Breast epithelium (tissue), 4 donors: ENCODE measurements at places on chromosomes 16 and 17. TPM values are rescaled to one million over a fixed set of nuclear protein-coding genes. Genes with fewer than 3 reads are reported as not detected.

DNA sequence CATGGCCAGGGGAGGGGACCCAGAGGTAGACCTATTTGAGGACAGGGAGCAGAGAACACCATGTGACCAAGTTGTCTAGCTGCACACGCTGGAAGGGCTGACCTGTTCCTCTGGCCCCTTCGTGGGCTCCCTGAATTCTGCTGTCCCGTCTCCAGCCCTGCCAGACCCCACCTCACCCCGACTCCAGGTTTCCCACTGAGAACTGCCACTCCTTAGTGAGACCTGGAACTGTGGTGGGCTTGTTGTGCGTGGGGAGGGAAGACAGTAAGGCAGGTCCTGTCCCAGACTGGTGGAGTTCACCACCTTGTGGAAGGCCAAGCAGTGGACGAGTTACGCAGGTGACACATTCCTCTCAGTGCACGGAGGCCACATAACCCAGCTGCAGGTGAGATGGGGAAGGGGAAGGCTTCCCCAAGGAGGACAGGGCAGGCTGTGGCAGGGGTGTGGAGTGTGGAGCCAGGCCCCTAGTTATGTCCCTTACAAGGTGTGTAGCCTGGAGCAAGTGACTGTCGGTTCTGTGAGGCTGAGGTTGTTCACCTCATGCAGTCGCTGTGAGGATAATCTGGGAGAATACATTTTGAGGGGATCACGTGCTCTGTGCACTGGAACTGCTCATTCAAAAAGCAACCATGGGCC is 54.7 kb downstream of the USP22 start:
- DNase-seq: no peak

- DNase-seq: no peak
Observed at GRCh38 chr17:44927696-44928095, 12.4 kb upstream of the GFAP start.

- DNase-seq: no peak
Observed at GRCh38 chr17:835263-835662, 53.1 kb downstream of the MRM3 start.

GRCh38 chr17:28199115-28199514 is 119.9 kb upstream of the TMEM97 start:
- no peak for DNase-seq

- no peak for DNase-seq
Observed at GRCh38 chr16:25224731-25225319, 8.1 kb downstream of the AQP8 start.

The TNFRSF17 gene
- total RNA-seq: not detected

- DNase-seq: no peak
Observed at GRCh38 chr17:54967621-54968261, 713 bp downstream of the COX11 start.

DNA sequence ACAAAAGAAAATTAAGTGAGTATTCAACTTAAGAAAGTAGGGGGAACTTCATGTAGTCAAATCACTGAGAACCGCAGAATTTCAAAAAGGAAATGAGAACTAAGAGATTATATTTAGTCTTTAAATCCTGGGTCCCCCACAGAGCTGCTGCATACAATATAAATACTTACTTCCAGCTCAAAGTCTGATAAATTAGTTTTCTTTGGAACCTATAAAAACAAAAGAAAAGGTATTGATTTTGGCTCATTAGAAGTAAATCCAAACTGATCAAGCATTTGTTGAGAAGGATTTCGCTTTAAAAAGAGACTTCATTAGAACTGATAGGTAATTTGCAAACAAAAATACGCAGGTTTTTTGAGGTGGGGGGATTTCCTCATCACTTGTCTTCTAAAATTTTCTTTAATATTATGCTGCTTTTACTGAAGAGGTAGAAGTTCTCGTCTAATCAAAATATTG is 21.9 kb downstream of the PARN start:
- DNase-seq: no peak

DNA sequence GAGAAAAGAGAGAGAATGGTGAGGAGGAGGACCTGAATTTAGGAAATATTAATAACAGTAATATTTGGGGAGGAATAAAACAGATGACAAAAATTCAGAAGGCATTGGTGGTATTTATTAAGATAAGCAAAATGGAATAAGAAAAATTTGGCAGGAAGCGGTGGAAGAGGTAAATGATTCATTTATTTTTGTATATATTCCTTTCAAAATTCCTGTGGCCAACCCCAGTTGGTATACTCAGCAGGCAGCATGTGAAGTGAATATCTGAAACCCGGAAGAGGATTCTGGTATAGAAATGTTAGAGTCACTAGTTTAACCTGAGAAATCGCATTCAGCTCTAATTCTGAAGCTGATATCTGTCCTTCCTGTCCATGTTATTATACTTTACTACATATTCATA is 792.0 kb downstream of the KCNJ2 start:
- DNase-seq: no peak

The TBC1D3D gene
- total RNA-seq: not detected

- no peak for DNase-seq
Observed at GRCh38 chr17:42669977-42670788, 6.6 kb downstream of the PLEKHH3 start.

The ALOX12B gene
- not detected for total RNA-seq

GRCh38 chr17:79797492-79798298 is 818 bp upstream of the CBX8 start:
- DNase-seq: no peak

DNA sequence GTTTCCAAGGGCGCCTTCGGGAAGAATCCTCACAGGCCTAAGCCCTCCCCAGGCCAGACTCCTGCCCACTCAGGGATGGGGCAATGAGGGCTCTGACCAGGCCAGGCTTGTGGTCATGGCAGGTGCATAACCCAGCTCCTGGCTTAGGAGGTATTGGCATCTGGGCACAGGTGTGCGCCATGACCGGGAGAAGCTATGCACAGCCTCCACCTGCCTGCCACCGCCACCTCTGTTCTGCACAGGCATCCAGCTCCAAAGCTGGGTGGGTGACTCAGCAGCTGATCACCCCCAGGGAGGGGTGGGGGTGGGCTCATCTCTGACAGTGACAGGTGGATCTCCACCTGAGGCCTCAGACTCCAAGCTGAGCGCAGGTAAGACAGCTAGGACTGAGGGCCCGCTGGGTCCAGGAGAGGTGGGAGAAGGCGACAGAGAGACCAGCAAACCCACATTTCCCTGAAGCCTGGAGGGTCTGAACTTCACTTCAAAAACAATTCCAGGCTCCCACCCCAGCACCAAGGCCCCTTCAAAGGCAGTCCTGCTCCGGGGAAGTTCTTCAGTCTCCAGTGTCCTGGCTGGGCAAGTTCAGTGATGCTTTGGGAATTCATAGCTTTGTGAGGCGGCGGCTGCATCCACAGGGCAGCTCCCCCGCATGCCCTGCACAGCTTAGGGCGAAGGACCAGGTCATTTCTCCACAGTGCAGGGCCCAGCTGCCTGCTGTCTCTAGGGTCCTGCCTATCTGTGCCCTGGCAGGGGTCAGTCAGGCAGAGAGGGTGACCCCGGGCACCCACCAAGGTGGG is 121.6 kb upstream of the SMURF2 start:
- DNase-seq: peak; percentile 40

- no peak for DNase-seq
Observed at GRCh38 chr17:6489016-6489550, 44.8 kb downstream of the PIMREG start.

GRCh38 chr16:12124742-12125141 is 148.2 kb downstream of the SNX29 start:
- DNase-seq: no peak

The PPY gene
- not detected for total RNA-seq

GRCh38 chr16:75754141-75754540 is 27.9 kb upstream of the CPHXL start:
- peak; percentile 26 for DNase-seq

The ASIC2 gene
- total RNA-seq: 0.16 TPM

The ADAD2 gene
- 0.15 TPM for total RNA-seq

- no peak for DNase-seq
Observed at GRCh38 chr17:79607940-79608623, 2.8 kb downstream of the RBFOX3 start.

DNA sequence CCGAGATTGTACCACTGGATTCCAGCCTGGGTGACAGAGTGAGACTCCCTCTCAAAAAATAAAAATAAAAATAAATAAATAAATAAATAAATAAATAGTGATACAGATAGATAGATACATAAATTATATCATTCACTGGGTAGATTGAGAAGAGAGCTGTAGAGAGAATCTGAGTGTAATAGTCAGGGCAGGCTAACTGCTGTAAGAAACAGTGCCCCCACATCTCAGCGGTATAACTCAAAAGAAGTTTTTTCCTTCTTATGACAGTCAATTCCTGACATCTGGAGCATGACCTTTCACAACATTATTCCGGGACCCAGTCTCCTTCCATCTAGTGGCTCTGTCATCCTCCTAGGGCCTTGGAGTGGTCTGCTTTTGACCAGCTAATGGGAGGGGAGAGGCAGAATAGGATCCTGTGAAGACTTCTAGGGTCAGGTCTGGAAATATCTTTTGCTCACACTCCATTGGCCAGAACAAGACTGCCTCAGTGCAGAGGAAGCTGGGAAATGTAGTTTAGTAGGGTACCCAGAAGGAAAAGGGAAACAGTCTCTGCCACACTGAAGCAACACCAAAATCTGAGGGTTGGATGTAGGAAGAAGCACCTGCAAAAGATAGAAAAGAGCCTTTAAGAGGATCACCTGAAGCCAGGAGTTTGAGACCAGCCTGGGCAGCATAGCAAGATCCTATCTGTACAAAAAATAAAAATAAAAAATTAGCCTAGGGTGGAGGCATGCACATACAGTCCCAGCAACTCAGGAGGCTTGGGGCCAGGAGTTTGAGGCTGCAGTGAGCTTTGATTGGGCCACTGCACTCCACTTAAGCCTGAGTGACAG is 3.0 kb upstream of the QPRT start:
- no peak for DNase-seq

- no peak for DNase-seq
Observed at GRCh38 chr16:1102921-1103635, 7.0 kb upstream of the C1QTNF8 start.

The ZNF48 gene
- total RNA-seq: 9.5 TPM

GRCh38 chr16:9818702-9819101 is 363.5 kb downstream of the GRIN2A start:
- no peak for DNase-seq

DNA sequence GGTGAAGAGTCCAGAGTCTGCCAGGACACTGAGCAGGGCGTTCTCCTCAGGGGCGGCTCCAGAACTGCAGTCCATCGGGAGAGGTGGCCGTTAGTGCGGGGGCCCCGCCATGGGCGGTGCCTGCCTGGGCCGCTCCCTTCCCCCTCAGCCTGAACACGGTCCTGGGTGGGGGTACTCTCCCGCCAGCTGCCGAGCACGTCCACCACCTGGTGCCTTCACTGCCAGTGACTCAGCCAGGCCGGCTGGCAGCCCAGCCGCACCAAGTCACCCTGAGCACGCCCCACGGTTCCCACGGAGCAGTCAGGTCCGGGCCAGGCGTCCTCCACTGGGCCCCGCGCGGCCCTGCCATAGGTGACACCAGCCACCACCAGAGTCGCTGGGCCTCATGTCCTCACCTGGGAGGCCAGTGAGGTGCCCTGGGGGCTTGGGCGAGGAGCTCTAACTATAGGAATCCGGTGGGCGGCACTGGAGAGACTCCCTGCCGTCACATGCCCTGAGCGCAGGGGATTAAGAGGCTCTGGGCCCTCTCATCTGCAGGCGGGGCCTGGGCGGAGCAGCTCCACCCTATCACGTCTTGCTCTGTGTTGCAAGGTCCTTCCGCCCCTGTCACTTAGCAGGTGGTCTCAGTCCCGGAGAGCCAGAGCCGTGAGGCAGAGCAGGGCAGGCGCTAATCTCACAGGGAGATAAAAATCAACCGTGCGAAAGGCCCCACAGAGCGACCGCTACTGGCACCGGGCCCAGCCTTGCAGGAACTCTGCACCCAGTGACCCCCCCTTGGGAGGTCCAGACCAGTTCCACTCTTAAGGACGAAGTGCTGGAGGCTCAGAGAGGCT is 14.3 kb downstream of the PIEZO1 start:
- no peak for DNase-seq

GRCh38 chr16:13378151-13378550 is 476.8 kb downstream of the SHISA9 start:
- no peak for DNase-seq

DNA sequence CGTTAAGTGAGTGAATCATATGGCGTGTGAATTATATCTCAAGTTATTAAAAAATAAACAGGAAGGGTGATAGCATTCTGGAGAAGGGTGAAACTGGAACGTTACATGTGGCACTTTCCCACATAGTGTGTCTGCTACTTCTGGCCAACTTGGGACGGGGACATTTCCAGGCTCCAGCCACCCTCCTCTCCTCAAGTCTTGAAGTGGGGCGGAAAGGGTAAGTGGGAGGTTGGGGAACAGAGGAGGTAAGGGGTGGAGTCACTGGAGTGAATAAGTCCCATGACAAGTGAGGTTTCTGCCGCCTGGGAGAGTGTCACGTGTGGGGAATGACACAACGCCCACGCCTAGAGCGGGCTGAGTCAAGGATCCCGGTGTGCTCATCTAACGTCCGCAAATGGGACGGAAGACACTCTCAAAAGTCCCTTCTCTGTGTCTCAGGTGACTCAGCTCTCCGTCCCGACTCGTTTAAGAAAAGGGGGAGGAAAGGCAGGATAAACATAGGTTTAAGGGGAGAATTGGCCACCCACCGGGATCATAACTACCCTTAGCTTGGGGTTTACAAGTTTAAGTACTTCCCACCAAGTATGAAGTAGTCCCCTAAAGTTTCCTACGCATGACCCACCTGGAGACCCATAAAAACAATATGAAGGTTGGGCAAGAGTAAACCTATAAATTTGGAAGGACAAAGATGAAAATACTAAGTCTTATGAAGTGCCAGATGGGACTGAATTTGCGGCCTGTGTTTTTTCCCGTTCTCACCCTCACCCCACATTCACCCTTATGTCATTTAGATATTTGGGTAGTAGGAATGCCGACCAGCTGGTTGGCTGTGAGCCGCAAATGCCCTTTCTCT is 1.2 kb upstream of the SPAG9 start:
- peak; percentile 98 for DNase-seq

- no peak for DNase-seq
Observed at GRCh38 chr17:19915245-19915978, 47.7 kb upstream of the ULK2 start.

The SLC12A3 gene
- total RNA-seq: not detected

- DNase-seq: no peak
Observed at GRCh38 chr16:34803683-34804416, 1344.4 kb downstream of the TP53TG3F start.

DNA sequence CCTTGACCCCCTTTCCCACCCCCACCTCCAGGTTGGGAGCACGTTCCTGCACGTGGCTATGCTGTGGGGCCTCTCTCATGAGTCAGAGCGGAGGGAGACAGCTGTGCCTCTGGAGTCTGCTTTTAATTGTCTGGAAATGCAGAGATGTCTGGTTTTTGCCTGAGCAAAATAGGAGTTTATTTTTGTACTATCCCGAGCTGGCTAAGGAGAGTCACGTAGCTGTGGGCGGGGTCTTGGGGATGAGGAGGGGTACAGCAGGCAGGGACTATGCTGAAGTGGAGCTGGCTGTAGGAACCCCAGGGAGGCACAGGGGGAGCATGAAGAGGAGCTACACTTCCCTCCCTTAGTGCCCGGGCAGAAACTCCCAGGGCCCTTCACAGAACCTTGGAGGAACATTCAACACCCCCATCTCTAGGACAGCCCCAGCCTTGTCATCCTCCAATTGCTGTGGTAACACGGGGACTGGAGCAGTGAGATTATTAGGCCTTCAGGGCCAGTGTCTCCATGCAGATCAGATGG is 44.7 kb upstream of the LGALS9 start:
- DNase-seq: no peak
